ENCODE measurements at places on chromosomes 5 and 9.

GRCh38 chr9:5442400-5443011 is 4.8 kb upstream of the PLGRKT start:
- DNase-seq = no peak

DNA sequence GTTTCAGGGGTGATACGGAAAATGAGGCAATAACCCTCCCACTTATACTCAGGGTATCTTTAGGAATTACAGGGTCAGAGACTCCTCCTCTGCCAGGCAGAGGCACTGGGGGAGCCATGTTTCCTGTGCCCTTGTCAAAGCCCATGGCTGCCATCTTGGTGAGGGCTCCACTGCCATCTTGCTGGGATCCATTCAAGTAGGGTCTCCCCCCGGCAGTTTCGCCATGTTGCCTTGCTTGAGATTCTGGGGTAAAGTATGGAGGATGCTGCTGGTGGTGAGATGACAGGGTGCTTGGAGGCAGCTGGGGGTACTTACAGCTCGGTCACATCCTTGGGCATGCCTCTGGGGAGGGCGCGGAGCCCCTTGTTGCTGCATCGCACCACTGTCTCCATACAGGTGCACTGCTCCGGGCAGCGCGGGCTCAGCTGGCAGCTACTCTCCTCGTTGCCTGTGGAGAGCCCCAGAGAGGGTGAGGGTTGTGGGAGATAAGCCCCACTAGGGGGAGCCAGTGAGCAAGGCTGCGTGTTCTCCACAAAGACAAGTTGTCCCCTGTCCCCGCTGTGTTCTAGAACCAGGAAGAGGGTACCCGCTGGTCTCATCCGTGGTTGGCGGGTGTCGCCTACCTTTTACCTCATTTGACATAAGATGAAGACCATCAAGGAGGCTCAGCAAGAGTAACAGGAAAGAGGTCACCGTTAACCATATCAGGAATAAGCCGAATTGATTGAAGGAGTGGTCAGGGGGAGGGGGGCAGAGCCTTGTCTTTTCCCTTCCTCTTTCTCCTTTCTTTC is 169.0 kb upstream of the PANK3 start:
- DNase-seq = peak; percentile 57

GRCh38 chr5:5179079-5179478 is 38.9 kb downstream of the ADAMTS16 start:
- no peak for DNase-seq

DNA sequence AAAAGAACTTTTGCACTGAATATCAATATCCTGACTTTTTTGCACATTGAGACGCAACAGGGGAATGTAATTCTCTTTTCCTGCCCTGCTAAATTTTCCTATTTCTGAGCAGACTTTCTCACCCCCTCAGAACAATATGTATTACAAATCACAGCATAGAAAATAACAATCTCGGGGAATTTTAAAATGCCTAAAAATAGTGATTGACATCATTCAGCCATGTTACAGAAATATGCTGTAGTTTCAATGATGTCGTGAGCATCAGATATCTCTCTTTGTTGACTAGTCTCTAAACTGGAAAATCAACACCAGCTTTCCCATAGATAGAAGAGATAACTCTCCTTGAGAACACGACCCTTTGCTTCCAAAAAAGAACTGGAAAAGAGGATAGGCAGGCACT is 166.7 kb downstream of the ZDHHC21 start:
- no peak for DNase-seq

DNA sequence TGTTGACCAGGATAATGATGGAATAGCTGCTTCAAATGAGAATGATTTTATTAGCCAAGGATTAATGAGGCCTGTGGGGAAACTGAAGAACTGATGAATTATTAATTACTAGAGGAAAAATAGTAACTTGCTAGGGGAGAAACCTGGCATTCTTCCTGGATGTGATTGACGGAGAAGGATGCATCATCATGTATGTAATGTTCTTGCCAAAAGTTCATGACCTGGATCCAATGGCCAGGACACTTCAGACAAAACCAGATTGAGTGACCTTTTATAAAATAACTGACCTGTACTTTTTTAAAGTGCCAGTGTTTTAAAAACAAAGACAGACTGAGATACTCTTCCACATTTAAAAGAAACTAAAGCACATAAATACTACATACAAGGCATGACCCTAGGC is 23.7 kb downstream of the KIAA1191 start:
- no peak for DNase-seq

DNA sequence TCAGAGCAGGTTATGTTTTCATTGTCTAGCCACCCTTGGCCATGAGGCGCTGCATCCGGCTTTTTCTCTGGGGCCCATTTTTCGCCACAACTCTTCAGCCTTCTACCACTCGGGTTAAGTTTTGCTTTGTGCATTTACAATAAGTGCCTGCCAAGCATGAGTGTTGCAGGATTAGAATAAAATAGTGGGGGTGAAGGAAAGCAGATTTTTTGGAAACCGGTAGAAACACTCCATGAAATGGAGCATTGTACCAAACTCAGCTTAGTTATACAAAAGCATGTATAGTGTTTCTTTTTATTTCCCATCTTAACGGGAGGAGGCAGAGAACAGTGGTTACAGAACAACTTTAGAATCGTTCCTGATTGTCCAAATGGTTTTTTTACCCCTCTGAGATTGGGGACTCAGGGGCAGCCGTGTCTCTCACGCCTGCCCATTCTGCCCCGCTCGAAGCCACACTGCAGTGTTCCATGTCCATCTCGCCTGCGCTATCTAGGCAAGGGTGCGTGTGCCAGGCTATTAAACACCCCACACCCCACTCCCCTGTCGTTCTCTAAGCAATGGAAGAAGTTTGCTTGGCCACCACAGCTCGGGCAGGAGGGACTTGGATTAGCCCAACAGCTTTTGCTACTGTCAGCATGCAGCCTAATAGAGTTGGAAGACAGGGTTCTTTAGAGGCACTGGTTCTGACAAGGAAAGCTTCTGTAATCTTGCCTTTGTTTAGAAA is 268.8 kb upstream of the WWC1 start:
- DNase-seq = no peak

- DNase-seq = no peak
These were observed 421.7 kb downstream of the CDK5RAP2 start for GRCh38 chr9:120158221-120158620.

DNA sequence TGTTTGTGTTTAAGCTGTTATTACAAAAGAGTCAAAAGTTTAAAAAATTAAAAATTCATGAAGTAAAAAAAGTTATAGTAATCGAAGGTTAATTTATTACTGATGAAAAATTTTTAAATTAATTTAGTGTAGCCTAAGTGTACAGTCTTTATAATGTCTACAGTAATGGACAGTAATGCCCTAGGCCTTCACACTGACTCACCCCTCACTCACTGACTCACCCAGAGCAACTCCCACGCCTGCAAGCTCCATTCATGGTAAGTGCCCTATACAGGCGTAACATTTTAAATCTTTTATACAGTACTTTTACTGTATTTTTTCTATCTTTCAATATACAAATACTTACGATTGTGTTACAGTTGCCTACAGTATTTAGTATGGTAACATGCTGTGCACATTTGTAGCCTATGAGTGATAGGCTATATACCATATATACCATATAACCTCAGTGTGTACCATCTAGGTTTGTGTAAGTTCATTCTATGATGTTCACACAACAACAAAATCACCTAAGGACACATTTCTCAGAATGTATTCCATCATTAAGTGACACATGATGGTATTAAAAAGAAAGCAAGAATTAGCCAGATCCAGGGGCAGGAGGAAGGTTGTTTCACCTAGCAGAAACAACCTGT is 40.1 kb downstream of the DCAF10 start:
- DNase-seq = no peak

GRCh38 chr5:148928141-148928540 is 101.7 kb downstream of the ADRB2 start:
- DNase-seq = no peak

DNA sequence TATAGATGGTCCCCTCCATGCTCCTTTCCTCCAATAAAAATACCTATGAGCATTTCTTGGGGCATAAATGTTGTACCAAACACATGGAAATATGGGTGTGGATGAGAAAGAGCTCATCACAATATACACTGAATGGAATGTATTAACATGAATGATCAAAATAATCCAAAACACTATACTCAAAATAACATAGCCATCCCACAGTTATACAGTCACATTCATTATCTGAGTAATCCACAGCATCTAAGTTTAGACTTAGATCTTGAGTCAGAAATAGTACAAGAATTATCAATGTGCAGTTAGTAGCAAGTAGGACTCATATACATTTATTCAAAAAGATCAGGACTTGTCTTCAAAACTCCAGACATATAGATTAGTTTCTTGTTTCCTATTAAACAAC is 175.2 kb upstream of the NREP start:
- no peak for DNase-seq

- no peak for DNase-seq
These were observed 19.4 kb upstream of the TNFSF15 start for GRCh38 chr9:114825126-114825795.

- no peak for DNase-seq
These were observed 232.5 kb downstream of the GABRB2 start for GRCh38 chr5:161314033-161314432.

GRCh38 chr5:23437011-23437410 is 70.4 kb upstream of the PRDM9 start:
- DNase-seq = no peak

DNA sequence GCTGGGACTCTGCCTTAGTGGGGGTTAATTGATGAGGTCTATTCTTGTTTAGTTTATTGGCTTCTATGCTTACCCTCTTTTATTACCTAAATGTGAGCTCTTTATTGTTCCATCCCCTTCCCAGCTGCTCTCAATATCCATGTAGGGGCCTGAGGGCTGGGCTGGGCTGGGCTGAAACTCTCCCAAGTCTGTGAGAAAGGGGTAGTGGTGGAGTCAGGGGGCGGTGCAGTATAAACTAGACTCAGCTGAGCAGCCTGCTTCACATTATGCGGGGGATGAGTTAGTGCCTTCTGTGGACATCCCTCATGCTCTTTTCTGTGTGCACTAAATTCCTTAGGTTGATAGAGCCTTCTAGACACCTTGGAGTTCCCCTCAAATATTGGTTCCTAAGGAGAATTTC is 451.8 kb upstream of the PTGER4 start:
- no peak for DNase-seq

GRCh38 chr9:86298873-86299272 is 16.5 kb upstream of the ISCA1 start:
- no peak for DNase-seq

GRCh38 chr5:123269851-123270250 is 153.4 kb downstream of the CEP120 start:
- no peak for DNase-seq

DNA sequence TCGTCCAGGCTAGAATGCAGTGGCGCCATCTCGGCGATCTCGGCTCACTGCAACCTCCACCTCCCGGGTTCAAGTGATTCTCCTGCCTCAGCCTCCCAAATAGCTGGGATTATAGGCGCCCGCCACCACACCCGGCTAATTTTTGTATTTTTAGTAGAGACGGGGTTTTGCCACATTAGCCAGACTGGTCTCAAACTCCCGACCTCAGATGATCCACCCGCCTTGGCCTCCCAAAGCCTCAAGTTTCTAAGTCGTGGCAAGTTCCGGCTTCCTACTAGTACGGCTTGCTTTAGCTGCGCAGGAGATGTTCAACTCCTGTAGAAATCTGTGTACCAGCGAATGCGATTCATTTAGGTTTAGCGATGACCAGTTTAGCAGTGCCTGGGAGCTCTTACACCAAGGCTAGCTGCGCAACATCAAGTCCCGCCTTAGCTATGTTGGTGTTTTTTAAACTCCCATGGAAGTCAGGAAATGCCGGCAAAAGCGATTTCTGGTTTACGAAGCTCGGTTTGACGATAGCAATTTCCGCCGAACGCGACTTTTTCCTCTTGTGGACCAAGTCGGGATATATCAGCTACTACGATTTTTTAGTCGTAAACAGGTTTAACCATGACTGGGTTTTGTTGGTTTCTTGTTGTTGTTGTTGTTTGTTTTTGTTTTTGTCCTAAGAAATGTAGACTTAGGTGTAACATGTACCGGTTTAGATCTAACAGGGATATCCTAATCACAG is 46.4 kb downstream of the ANXA2R start:
- peak; percentile 48 for DNase-seq

DNA sequence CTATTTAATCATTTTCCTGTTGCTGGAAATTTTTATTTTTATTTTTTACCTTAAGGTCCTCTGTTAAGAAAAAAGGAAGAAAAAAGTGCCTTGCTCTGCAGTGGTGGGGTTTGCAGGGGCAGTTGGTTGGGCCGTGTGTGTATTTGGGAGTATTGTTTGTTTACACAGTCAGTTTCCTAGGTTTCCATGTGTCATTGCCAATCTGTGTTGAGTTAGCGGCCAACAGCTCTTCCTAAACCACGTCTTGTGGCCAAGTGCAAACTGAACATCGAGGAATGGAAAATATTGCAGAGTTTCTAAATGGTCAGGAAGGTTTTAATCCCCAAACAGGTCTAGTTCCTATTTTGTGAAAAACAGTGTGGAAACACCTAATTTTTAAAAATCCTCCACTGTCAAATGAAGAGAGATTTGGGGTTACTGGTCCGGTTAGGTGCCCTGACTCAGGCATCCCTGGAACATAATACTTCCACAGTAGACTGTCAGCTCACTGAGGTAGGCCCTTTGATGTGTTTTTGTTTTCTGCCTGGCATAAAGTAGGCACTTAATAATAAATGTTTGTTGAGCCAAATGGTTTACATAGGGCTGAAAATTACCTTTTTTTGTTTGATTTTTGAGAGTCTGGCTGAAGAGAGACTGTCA is 37.0 kb downstream of the MAMDC2 start:
- peak; percentile 54 for DNase-seq

DNA sequence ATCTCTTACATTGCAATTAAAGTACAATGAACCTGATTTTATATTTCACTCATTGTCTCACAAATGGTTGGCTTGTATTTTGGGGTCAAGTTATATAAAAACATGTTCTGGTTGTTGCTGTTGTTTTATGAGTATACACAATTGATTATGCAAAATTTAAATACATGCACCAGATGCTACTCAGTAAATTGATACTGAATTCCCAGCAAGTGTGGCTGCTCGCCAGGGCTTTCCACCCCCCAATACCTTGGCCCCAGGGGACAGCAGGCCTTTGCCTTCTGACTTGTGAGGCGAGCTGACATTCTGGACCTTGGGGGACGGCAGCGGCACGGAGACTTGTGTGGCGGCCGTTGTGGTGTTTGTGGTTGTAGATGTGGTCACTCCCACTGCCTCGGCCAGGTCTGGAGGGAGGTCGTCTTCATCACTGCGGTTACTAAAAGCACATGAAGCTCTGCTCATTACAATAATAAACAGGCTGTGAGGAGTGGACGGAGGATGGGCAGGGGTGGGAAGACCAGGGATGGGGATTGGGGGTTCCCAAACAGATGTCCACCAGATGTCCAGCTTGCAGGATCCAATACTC is 27.0 kb upstream of the FRRS1L start:
- no peak for DNase-seq

- DNase-seq = no peak
These were observed 68.8 kb downstream of the ELL2 start for GRCh38 chr5:95892784-95893354.

- DNase-seq = no peak
These were observed 6.6 kb downstream of the OTULINL start for GRCh38 chr5:14588145-14588544.

Data from Right ventricle myocardium superior (tissue), 1 donor.